Calu3 (cell line): ENCODE measurements at places on chromosomes 4 and X. TPM values are rescaled to one million over a fixed set of nuclear protein-coding genes. Genes with fewer than 3 reads are reported as not detected.
A peak's percentile ranks its signal among the peaks of the same experiment; 100 is the strongest.

The F8A3 gene
- 12.2 and 15.7 TPM in 2 replicates for total RNA-seq

The TRIM60 gene
- total RNA-seq, result not detected in 2 replicates

The ARR3 gene
- total RNA-seq, result not detected in 2 replicates

The FHDC1 gene
- total RNA-seq, result 6.0 and 7.8 TPM in 2 replicates

The FRMD7 gene
- not detected in 2 replicates for total RNA-seq

- no peaks in the 10 kb centered on the region for H3K36me3 ChIP-seq
- H3K27me3 ChIP-seq, result peaks cover 40% of the 10 kb centered on the region
- H3K4me3 ChIP-seq, result no peak overlapping the region
- peak; percentile 51 for DNase-seq
- no peaks in the 10 kb centered on the region for H3K4me1 ChIP-seq
Measured at GRCh38 chrX:38754102-38754790, 47.0 kb upstream of the MID1IP1 start.

DNA sequence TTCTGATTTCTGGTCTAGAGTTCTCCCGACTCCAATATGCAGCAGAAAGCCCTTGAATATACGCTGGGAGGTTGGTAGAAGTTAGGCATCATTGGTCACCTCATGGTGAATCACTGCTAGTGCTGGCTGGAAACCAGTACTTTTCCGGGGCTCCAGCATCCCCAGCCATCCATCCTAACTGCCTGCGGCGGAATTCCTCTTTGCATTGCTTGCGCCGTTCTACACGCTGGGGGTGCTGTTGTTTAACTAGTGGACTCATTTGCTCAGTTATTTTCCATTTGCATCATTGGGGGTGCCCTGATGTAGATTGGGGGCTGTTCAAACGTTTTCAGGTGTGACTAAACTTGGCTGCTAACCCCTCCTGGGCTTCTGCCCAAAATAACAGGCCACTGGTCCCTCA lies 23.3 kb upstream of the GPR50 start:
- no peak overlapping the region for H3K27ac ChIP-seq
- no peak overlapping the region for H3K4me3 ChIP-seq
- DNase-seq, result peak; percentile 13
- H3K36me3 ChIP-seq, result no peaks in the 10 kb centered on the region

DNA sequence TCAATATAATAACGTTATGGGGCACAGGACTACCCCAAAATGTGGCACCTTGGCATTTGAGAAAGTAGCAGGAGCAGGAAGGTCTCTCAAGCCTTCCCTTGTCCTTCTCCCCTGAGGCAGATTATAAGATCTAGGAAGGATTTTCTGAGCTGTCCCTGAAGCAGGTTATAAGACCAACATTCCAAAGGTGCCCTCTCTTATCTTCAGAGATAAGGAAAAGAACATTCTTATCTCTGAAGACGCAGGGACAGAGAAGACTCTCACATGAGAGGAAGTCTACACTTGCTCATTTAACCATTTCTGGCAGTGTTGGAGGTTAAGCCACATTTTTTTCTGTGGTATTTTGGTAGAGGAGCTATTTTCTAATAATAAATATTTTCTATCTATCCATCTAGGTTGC lies 437.9 kb upstream of the MAOA start:
- H3K27me3 ChIP-seq, result no peaks in the 10 kb centered on the region
- H3K4me1 ChIP-seq, result no peaks in the 10 kb centered on the region
- no peaks in the 10 kb centered on the region for H3K36me3 ChIP-seq
- H3K27ac ChIP-seq, result no peak overlapping the region
- DNase-seq, result no peak

DNA sequence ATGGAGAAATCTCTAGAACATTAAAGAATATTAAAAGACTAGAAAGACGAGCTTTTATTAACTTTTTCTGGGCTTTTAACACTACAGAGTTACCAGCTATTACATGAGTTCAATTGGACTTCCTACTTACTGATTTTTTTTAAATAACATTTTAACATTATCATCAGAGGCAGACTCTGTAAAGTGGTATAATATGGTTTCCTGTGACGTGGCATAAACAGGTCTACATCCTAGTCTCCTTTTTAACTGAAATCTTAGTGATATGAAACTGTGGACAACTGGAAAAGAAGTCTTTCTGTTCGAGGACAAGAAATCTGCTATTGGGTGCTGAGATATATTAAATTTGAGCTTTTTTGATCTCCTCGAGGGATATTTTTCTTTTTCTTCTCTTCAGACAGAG lies 48.7 kb upstream of the ABCG2 start:
- peaks cover 5% of the 10 kb centered on the region for H3K4me1 ChIP-seq
- H3K4me3 ChIP-seq, result no peak overlapping the region
- no peaks in the 10 kb centered on the region for H3K36me3 ChIP-seq
- no peak overlapping the region for H3K27ac ChIP-seq
- peaks cover 3% of the 10 kb centered on the region for H3K27me3 ChIP-seq
- DNase-seq, result no peak

DNA sequence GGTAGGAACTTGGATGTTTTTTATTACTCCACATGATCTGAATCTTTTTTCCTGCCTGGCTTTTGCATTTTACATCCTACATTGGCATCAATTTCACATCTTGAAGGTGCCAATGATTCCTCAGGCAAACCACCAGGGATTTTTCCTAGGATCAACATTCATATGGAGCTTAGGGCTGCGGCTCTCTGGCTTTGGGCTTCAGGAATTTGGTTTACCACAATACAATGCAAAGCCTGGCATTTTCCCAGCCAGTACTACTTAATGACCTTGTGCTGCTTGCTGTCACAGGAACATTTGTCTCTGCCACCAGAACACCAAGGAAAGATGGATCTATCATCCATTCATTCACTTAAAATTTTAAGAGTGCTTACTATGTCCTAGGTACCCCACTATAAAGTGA lies 180.7 kb downstream of the PDGFC start:
- H3K4me3 ChIP-seq, result no peak overlapping the region
- no peaks in the 10 kb centered on the region for H3K27me3 ChIP-seq
- no peak for DNase-seq
- H3K36me3 ChIP-seq, result peaks cover 6% of the 10 kb centered on the region
